Upper lobe of left lung (tissue), 6 donors: ENCODE measurements at places on chromosomes 1 and 21.

DNA sequence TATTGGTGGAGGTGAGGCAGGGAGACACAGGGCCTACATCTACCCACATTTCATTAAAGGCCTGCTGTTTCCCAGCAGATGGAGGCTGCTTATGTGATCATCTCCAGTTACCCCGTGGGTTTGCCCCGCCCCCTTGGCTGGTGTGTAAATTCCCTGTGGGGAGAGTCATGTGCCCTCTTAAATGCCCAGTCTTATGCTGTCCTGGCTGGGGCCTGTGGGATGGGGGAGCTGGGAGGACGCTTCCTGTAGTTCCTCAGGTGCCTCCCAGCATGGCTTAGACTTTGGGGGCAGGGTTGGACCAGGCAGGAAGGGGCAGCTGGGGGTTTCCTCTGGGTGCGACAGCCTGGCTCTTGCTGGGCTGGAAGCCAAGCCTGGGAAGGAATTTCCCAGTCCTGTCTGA is 15.5 kb upstream of the CITED4 start:
- no peak for DNase-seq

GRCh38 chr1:89708751-89709375 is 75.9 kb downstream of the LRRC8C start:
- no peak for DNase-seq

DNA sequence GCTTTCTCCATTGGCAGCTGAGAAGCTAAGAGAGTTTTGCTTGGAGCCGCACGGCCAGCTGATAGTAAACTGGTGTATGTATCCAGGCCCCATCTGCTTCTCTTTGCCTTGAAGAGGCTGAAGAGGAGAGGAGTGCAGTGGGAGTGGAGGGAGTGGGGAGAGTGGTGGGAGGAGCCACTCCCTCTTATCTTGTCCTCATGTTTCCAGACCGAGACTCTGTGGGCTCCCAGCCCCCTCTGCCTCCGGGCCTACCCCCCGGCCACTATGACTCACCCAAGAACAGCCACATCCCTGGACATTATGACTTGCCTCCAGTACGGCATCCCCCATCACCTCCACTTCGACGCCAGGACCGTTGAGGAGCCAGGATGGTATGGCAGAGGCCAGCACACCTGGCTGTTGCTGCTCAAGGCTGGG is 6.0 kb upstream of the LRRC71 start:
- no peak for DNase-seq

- peak; percentile 36 for DNase-seq
Measured at GRCh38 chr1:178506177-178506576, 6.7 kb upstream of the TEX35 start.

GRCh38 chr1:182624577-182624976 is 20.4 kb upstream of the RGS16 start:
- DNase-seq, result no peak

DNA sequence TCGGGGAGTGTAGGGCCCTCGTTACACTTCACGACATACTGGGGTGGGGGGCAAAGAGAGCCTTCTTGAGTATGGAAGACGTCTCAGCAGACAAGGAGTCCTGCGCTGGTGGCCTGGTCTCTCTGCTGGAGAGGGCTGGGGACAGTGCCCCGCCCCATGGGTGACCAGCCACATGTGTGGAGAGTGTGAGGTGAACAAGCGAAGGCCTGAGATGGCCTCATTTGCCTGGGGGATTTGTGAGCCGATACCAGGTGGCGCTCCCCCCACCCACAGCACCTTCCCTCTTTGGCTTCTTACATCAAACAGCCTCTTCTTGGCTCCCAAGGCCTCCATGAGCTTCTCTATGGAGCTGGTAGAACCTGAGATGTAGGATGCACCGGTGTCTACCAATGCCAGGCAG is 4.0 kb upstream of the ETNK2 start:
- no peak for DNase-seq

- no peak for DNase-seq
Measured at GRCh38 chr1:118149799-118150198, 35.2 kb downstream of the SPAG17 start.

- DNase-seq, result peak; percentile 93
Measured at GRCh38 chr21:29299046-29299915, 559 bp downstream of the BACH1 start.

DNA sequence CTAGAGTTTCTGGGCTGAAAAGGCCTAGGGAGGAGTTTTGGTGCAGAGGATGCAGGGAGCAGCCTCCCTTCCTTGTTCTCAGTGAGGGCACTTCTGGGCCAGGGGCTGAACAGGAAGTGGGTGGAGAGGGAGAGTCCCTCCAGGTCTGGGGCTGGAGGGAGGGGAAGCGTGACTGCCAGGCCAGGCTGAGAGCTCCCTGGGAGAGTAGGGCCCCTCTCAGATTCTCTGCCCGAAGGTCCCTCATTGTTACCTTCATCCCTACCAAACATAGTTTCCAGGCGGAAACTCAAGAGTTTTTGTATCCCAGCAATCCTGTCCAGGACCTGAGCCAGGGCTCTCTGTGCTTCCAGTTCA is 36.8 kb downstream of the CITED4 start:
- no peak for DNase-seq

DNA sequence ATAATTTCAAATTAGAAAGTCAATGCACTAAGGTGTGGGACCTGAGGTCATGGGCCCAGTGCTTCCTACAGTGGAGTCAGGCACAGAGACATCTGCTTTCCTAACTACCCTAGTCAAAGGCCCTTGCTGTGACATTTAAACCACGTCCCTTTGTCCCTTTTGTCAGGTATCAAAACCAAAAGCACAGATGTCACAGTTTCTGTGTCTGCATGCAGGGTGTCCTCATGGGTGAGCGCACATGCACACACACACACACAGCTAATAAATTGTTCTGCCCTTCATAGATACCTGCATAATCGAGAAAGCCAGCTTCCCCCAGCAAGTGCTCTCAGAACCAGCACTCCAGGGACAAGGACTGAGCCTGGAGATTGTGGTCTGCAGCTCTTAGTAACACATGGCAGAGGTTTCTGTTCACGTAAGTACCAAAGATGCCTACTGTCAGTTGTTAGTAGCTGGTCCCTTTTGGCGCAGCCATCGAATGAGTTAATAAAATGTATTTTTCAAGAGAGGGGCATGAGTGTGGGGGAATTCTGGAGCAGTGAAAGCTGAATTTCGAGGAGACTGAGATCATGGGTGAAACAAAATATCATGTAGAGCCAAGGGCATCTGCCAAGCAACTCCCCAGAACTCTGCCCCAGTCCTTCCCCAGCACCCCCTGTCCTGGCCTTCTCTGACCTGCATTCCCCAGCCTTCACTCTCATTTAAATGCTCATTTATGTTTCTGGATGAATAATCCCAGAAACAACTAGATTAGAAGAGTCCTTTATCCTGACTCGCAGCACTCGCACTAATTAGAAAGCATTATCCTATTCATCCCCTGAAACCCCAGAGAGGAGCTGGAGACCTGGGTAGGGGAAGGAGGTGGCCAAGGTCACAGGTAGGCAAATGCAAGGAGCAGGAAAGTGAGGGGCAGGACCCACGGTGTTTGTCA is 25.5 kb downstream of the TNR start:
- DNase-seq, result no peak
